ENCODE measurements at places on chromosomes 1 and 21.

DNA sequence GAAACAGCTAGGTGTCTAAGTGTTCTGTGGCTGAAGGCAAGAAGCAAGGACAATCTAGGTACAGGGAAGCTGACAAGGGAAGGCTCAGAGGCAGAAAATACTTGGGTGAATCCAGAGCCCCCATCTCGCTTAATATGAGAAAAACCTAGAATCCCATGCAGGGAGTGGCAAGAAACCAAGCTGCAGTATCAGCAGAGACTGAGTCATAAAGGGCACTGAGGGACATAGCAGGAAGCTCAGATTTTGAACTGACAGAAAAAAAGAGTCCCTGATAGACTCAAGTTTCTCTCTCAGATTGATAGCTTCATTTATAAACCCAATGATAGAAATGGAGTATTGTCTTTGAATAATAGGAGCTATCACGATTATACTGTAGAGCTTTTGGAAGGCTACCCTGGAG, 77.3 kb upstream of the KCNJ15 start:
- no peak for DNase-seq

DNA sequence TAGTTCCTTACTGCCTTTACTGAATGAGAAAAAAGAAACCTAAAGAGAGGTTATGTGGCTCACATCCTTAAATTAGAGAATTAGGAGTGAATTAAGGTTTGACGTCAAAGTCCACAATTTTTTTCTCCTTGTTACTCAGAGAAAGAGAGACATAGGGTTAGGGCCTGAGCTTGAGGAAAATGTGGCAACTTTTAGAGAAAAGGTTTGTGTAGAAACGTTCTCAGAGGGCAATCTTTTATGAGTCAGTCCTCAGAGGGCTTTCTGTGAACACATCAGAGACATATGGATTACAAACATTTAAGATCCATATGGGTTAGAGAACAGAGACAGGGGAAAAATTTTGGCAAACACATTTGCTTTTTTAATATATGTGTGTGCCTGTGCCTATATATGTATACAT, 242.8 kb downstream of the TGFB2 start:
- no peak for DNase-seq

DNA sequence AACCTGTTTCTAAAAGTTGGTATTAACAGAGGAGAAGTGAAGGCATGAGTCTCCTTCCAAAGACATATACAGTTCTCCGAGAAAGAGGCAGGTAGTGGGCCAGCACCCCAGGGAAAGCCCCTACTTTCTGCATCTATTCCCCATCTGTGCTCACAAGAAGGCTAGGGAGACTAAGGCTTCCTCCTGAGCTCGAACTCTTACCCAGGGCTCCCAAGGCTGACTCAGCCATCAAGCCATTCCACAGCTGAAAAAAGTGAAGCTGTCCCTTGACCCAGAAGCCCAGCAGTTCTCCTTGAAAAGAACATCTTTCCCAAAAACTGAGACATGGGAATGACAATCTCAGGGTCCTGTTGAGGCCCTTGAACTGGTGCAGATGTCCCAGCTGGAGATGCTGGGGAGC, 1.9 kb upstream of the PADI3 start:
- no peak for DNase-seq

DNA sequence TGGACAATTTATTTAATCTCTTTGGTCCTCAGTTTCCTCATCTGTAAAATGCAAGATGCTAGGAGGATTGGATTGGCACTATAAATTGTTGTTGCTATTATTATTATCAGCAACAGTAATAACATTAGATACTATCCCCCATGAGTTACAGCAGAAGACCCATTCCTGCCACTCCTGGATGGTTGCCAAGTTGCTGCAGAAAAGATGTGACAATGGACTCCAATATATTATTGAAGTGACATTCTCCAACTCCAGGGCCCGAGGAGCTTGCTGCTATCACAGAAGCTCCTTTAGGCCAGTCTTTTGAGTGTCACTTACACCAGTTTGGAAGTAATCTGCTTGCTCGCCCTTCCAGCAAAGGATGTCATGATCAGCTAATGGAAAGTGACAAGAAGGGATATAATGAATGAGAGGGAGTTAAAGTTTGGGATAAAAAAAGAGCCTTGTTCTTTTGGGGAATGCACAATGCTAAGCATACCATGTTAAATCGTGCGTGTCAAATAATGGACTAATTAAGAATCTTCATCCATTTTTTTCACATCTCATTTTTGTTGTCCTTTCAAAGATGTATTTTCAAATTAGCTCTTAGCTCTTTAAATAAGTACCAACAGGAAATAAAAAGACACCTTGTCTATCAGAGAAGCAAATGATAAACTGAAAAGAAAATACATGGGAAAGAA, 19.5 kb upstream of the PROX1 start:
- no peak for DNase-seq

DNA sequence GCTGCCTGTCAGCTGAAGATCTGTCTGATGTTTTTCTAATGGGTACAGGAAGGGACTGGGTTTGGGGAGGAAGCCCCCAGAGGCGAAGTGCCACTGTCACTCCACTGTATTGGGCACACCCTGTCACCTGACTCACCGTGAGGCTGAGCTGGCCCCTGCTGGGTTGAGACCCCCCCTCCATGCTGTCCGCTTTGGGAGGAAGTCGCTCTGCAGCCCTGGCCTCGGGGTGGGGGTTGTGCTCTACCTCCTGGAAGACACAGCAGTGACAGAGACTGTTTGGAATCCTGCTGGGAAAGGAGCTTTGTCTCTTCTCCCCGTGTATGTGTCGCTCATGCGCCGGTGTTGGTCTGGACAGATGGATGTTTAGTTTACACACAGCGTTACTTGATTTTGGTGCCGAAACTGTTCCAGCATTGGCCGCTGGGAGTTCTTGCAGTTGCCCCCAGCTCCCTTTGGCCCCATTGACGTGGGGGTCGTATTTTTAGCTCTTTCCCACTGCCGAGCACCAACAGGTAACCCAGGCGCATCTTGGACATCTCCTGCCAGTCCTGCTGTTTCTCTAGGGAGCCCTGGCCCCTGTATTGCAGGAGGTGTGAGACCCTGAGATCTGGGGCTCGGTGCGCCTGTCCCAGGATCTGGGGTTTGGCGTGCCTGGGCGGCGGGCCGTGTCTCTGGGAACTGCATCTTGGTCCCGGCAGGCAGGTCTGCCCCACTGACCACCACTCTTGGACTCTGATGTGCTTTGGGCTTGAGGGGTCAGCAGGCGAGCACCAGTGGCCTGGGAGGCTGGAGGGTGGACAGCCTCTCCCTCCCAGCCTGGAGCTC, 30.3 kb downstream of the SLX9 start:
- no peak for DNase-seq

DNA sequence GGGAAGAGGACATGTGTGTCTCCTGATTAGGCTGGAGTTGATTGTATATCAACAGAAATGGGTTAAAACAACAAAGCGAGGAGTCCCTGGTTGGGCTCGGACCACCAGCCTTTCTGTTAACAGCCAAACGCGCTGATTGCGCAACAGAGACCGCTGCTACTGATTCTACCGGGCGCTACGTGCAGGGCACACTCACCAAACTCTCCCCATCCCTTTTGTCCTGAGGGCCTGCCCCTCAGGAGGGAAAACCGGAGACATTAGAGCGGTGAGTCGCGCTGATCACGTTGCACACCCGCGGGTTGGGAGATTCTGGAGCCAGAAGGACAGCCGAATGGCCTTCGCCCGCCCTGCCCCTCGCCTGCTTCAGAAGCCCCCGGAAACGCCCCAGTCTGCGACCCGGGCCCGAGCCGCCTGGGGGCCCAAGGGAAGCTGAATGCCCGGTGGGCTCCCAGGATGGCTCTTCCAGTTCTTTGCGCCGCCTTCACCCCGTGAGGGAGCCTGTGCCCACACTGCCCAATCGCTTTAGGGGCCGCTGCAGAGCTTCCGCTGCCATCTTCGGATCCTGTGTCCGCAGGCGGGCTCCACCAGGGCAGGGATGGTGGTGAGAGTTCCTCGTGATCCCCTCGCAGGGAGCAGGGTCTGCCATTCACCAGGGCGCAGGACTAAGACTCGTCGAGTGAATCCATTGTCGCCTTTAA, 165.4 kb upstream of the NBPF11 start:
- no peak for DNase-seq

- no peak for DNase-seq
Observed at GRCh38 chr1:21206117-21206516, 29.4 kb upstream of the EIF4G3 start.

- DNase-seq = no peak
Observed at GRCh38 chr1:154557248-154557938, 1.1 kb downstream of the UBE2Q1 start.

GRCh38 chr1:229298887-229299503, 28.1 kb downstream of the RAB4A start:
- DNase-seq = no peak

DNA sequence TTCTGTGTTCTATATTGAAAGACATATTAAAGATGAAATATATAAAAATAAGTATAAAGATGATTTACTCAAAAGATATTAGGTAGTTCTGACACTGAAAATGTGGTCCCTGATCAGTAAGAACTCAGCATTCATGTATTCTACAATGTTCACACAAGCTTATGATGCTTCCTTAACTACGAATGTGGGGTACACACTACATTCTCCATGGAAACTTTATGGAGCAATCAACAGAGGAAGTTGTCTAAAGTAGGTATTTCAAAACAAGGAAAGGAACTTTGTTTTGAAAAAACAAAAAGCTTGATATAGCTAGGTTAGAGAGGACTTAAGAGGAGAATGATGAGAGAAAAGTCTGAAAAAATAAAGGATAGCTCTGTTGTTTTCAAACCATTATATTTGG, 119.7 kb upstream of the RGS18 start:
- no peak for DNase-seq

GRCh38 chr1:201475130-201475529, 6.1 kb upstream of the PHLDA3 start:
- no peak for DNase-seq

DNA sequence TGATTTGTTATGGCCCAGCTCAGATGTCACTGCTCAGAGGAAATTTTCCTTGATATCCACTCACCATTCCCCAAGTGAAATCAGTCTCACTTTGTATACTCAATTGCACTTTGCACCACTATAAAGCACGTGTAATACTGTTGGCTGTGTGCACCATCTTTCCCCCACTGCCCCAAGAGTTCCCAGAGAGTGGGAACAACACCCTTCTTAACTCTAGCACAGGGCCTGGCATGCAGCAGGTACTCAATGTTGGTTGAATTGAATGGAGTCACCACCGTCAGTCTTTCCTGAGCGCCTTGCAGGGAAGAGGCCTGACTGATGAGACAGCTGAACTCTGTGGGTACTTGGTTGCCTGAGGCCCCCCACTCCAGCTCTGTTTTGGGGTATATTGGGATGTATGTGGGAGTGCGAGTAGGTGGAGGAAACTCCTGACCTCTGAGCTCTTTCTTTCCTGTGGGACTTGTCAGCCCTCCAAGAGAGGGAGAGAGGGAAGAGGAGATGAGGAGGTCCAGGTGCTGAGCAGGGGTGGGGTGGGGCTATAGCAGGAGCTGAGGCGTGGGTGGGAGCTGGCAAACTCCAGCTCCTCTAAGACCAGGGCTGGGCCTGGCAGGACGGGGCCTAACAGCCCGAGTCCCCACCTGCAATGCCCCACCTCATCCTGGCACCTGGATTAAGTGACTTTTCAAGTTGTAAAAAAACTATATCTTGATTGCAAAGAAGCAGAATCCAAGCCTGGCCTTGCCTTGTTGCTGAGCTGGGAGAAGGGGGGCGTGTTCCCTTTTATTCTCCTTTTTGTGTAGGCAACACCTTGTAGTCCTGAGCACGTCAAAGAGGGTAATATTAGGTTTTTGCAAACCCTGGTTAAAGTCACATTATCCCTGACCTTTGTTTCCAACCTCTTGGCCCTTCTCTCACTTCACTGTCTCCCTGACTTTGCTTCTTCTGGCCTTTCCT, 19.4 kb upstream of the WASF2 start:
- DNase-seq = no peak

DNA sequence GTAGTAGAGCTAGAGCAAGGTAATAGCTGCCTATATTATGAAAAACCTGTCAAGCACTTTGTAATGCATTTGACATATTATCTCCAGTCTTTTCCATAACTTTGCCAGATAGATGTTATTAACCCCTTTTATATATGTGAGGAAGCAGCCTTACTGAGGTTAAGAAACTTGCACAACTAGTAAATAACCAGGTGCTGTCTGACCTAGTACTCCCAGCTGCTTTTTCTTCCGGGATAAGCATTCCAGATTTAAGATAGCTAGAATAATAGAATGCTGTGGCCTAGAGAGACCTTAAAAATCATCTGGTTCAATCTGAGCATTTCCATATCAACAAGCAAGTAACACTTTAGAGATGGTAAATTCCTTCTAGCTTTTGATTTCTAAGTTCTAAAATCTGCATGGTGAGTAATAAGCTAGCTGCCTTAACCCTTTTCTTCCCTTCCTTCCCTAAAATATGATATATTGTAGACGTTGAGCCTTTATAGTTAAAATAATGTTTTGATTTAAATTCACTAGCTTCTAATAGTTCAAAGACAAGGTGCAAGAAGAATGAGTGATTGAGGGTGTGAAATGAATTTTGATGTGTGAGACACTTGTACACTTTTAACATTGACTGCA, 1.8 kb downstream of the SH3GLB1 start:
- DNase-seq = no peak

DNA sequence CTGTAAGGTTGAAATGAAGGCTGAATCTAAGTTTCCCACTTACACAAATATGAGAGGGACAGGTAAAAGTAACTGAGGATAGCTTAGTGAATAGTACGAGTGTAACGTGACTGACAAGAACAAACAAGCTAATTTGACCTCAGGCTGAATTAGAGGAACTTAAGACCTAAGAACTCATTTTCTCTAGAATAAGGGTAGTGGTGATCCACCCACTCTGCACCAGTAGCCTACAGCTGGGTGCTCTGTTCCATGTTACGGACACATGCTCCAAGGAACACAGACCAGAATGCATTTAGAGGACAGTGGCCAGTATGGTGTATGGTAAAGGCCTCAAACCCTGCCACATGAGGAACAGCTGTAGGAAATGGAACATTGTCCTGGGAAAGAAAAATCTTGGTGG, 14.9 kb upstream of the TMEM9 start:
- DNase-seq = no peak

DNA sequence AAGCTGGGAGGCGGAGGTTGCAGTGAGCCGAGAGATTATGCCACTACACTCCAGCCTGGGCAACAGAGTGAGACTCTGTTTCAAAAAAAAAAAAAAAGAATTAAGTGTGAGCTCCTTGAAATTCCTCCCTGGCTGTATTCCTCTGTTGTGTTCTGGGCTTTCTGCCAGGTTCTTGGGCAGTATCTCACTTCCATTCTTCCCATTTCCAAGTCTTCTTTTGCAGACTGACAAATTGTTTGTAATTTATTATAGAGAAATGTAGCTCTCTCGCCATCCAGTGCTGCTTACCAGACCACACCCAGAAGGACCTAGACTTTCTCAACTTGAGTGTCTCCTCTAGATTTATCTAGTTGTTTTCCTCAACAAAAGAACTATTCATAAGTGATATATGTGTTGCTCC, 105.0 kb upstream of the ADGRL2 start:
- DNase-seq = no peak
